ENCODE measurements at places on chromosomes 11 and 22. TPM values are rescaled to one million over a fixed set of nuclear protein-coding genes. Genes with fewer than 3 reads are reported as not detected.

INS gene
- total RNA-seq: not detected

APOL1 gene
- total RNA-seq: 17.1 TPM

- no peak for DNase-seq
- no peak overlapping the region for H3K4me3 ChIP-seq
- no peaks in the 10 kb centered on the region for H3K36me3 ChIP-seq
- H3K27ac ChIP-seq: no peak overlapping the region
Observed at GRCh38 chr11:102491969-102492368, 38.6 kb downstream of the MMP7 start.

- DNase-seq: no peak
- H3K36me3 ChIP-seq: no peaks in the 10 kb centered on the region
- H3K4me1 ChIP-seq: no peaks in the 10 kb centered on the region
- no peak overlapping the region for H3K4me3 ChIP-seq
Observed at GRCh38 chr11:69385832-69386427, 92.0 kb downstream of the MYEOV start.

GRCh38 chr22:22812031-22812905 is 75.3 kb upstream of the IGLL5 start:
- DNase-seq: no peak
- H3K4me3 ChIP-seq: no peak overlapping the region
- peaks cover 39% of the 10 kb centered on the region for H3K4me1 ChIP-seq
- no peaks in the 10 kb centered on the region for H3K27me3 ChIP-seq

USP2 gene
- 0.96 TPM for total RNA-seq

STK33 gene
- total RNA-seq: 1.3 TPM

- peaks cover 6% of the 10 kb centered on the region for H3K27me3 ChIP-seq
- H3K4me1 ChIP-seq: no peaks in the 10 kb centered on the region
- peak; percentile 77 for DNase-seq
Observed at GRCh38 chr11:125429174-125429707, 66.8 kb downstream of the FEZ1 start.

- peaks cover 5% of the 10 kb centered on the region for H3K27me3 ChIP-seq
- no peak overlapping the region for H3K4me3 ChIP-seq
- H3K27ac ChIP-seq: no peak overlapping the region
- DNase-seq: no peak
Observed at GRCh38 chr11:20070459-20070858, 89.8 kb downstream of the DBX1 start.

GRCh38 chr11:12188548-12189317 is 78.3 kb downstream of the MICAL2 start:
- H3K36me3 ChIP-seq: peaks cover 13% of the 10 kb centered on the region
- no peak for DNase-seq
- no peaks in the 10 kb centered on the region for H3K27me3 ChIP-seq
- H3K27ac ChIP-seq: peak overlapping the region; percentile 85
- H3K4me3 ChIP-seq: peak overlapping the region; percentile 4

DNA sequence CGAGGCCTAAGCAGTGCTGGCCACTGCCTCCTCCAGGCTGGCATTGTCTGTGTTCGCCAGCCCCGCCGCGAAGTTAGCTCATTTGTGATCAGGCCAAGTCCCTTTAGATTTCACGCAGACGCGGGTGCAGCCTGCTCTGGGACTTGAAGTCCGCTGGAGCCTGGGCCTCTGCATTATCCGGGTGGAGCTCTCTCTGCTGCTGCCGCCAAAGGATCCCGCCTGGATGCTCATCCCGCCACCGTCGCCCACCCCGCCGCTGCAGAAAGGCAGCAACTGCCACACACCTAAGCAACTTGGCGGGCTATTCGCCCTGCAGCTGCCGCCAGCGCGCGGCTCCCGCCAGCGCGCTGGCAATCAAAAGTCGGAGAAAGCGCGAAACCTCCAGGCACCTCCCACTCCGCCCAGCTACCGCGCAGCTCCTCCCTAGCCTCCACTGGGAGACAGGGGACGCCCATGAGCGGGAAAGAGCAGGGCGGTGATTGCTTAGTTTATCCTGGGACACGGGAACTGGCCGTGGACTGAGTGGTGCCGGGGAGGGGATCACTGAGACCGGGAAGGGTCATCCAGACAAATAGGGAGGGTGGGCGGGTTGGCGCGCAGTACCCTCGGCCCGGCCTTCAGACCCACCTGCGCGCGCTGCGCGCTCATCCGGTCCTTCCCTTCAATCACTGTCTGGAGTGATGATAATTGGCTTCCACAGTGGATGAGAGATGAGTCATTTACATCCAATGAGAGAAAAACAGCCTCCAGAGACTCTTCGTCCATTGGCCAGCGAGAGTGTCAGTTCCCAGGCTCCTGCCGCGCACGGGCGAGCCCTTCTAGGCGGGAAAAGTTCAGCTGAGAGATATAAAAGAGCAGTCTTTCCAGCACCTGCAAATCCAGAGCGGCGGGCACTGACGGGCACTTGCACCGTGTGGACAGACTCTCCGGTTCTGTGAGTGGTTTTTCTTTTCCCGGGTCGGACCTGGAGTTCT is at the start of gene FAM111B:
FAM111B (plus strand) TSS at position 875 of the 974 bp plus-strand sequence. CDS start 2,389 bp downstream, outside the sequence.
- peaks cover 25% of the 10 kb centered on the region for H3K36me3 ChIP-seq
- peaks cover 30% of the 10 kb centered on the region for H3K4me1 ChIP-seq
- DNase-seq: peak; percentile 84
- H3K4me3 ChIP-seq: peak within 1 kb of the TSS; percentile 86
- H3K27ac ChIP-seq: peak within 1 kb of the TSS; percentile 65

DNA sequence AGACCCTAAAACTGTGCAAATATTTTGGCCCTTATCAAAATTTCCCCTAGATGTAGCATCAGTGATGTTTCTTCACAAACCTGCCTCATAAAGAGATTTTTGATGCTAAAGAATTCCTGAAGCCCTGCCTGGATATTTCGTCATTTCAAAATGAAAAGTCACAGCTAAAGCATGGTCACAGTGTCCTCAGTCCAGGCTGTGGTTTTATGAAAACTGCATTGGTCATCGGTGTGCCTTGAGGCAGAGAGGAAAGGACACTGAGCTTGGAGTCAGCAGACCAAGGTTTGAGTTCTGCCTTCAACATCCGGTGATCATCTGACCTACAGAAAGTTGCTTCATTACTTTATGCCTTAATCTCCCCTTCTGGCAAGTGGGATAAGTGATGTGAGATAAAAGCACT is 34.8 kb upstream of the ALKBH3 start:
- peaks cover 3% of the 10 kb centered on the region for H3K36me3 ChIP-seq
- no peak for DNase-seq
- peaks cover 5% of the 10 kb centered on the region for H3K4me1 ChIP-seq
- no peak overlapping the region for H3K27ac ChIP-seq
- H3K4me3 ChIP-seq: no peak overlapping the region

- H3K4me3 ChIP-seq: no peak overlapping the region
- DNase-seq: no peak
- peaks cover 8% of the 10 kb centered on the region for H3K4me1 ChIP-seq
- peaks cover 68% of the 10 kb centered on the region for H3K36me3 ChIP-seq
- no peak overlapping the region for H3K27ac ChIP-seq
Observed at GRCh38 chr11:133937015-133937414, 19.8 kb downstream of the IGSF9B start.

GRCh38 chr11:70377645-70378044 is 20.7 kb upstream of the CTTN start:
- no peak overlapping the region for H3K27ac ChIP-seq
- peaks cover 55% of the 10 kb centered on the region for H3K36me3 ChIP-seq
- DNase-seq: no peak
- H3K4me3 ChIP-seq: no peak overlapping the region

GRCh38 chr11:126140201-126140925 is 71.1 kb downstream of the RPUSD4 start:
- no peak for DNase-seq
- H3K4me1 ChIP-seq: no peaks in the 10 kb centered on the region
- H3K4me3 ChIP-seq: no peak overlapping the region
- no peak overlapping the region for H3K27ac ChIP-seq
- H3K36me3 ChIP-seq: no peaks in the 10 kb centered on the region
- H3K27me3 ChIP-seq: peaks cover 16% of the 10 kb centered on the region

GRCh38 chr11:15956302-15956701 is 400.0 kb downstream of the SOX6 start:
- no peak for DNase-seq
- H3K4me3 ChIP-seq: no peak overlapping the region
- no peaks in the 10 kb centered on the region for H3K36me3 ChIP-seq
- H3K27me3 ChIP-seq: no peaks in the 10 kb centered on the region
- no peaks in the 10 kb centered on the region for H3K4me1 ChIP-seq

GRCh38 chr11:63719987-63720386 is 38.7 kb downstream of the RTN3 start:
- no peak for DNase-seq
- no peaks in the 10 kb centered on the region for H3K27me3 ChIP-seq
- H3K27ac ChIP-seq: no peak overlapping the region
- no peaks in the 10 kb centered on the region for H3K36me3 ChIP-seq

- peak within 1 kb of the TSS; percentile 45 for H3K27ac ChIP-seq
- H3K4me1 ChIP-seq: peaks cover 25% of the 10 kb centered on the region
- H3K36me3 ChIP-seq: no peaks in the 10 kb centered on the region
- H3K27me3 ChIP-seq: no peaks in the 10 kb centered on the region
Observed at GRCh38 chr22:30606455-30607299, at the start of gene TCN2. Gene TCN2, plus strand, starts transcription at chr22:30607174. Its CDS starts 158 bp downstream, at chr22:30607332.

Data from activated CD8-positive, alpha-beta T cell treated with anti-CD3 and anti-CD28 coated beads for 36 hours (primary cell).